ENCODE measurements at places on chromosomes 2 and 18.
A peak's percentile ranks its signal among the peaks of the same experiment; 100 is the strongest.

- peak; percentile 63 for DNase-seq
Measured at GRCh38 chr2:8684878-8685696, 3.2 kb downstream of the ID2 start.

DNA sequence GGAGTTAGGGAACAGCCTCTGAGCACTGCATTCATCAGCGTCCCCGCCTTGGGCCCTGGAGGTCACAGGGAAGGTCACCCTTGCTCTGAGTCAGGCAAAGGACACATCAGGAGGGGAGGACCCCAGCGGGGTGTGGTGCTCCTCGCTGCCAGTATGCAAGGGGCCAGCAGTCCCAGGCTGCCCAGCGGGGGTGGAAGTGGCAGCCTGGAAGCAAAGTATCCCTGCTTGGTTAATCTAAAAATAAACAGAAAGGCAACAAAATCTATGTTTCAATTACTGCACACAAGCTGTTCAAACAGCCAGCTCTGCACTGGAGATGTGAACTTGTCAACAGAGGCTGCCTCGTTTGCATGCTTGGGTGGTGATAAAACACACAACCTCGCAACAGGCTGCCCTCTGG, 164.1 kb downstream of the KLHL29 start:
- no peak for DNase-seq

DNA sequence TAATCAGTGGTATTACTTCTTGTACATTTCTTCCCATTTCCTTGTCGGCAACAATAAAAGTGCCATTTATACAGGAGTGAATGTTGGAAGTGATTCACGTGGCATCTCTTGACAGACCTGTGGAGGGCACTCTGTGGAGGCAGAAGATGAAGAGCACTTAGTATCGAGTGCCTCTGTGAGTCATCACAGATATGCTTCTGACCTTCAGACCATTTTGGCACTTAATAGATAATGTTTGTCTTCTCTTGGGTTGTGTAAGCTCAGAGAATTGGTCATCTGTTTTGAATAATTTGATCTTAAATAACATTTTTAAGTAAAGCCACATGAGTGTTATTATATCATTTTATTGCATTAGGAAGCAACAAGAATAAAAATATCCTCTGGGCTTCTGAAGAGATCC, 305.5 kb downstream of the PTPRM start:
- peak; percentile 32 for DNase-seq

DNA sequence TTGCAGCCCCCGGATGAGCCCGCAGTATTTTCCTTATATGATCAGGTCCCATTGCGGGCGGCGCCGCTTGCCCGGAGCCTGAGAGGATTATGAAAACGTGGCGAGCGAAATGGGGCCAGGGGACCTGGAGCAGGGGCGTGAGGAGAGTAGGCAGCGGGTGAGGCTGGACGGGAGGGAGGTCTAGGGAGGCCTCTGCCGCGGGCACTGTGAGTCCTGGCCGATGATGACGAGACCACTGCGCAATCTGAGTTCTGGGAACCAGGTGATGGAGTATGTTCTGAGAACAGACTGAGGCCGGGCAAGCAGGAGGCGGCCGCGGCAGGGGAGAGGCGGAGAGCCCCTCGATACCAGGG, 790 bp upstream of the ACAA2 start:
- peak; percentile 65 for DNase-seq

- DNase-seq, result no peak
Measured at GRCh38 chr2:107556038-107556627, 270.6 kb upstream of the RGPD4 start.

GRCh38 chr2:102110596-102111334, 31.8 kb upstream of the IL1R1 start:
- no peak for DNase-seq

GRCh38 chr2:227829337-227829736, 15.7 kb downstream of the CCL20 start:
- DNase-seq, result no peak

DNA sequence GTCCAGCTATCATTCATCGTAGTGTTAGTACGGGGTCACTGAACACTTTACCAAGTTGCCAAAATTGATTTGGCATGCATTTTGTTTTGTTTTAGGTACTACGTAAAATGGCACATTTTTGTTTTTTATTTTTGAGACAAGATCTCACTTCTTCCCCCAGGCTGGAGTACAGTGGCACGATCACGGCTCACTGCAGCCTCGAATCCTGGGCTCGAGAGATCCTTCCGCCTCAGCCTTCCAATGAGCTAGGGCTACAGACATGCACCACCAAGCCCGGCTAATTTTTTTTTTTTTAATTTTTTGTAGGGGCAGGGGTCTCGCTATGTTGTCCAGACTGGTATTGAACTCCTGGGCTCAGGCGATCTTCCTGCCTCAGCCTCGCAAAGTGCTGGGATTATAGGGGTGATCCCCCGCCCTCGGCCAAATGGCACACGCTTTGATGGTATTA, 786 bp downstream of the TAF1B start:
- peak; percentile 40 for DNase-seq

DNA sequence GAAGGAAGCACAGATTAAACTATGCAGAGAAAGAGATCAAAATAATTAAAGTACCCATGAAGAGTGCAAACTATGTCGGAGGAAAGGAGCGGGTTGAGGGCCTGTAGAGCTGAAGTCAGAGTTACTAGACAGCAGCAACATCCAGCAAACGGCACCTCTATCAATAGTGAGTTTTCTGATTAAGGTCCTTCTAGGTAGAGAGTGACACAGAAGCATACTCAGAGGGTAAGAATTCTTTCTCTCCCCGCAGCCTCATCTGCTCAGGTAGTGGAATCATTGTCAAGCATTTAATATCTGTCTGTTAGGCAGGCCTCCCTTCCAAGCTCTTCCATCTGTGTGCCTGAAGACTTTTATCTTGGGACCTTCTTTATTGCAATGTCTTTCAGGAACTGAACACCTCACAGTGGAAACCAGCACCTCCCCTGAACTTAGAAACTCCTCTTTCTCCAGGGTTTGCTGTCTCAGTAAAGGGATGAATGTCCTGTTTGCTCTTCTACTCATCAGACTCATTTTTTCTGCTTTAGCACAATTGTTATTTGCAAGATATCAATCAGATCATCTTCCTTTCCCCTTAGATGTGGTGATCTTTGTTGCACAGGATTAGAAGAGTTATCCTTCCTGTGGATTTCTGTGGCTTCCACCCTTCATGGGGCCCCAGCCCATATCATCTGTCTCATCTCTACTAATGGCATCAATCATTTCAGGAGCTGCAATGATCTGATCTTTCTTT, 28.8 kb downstream of the SP140 start:
- no peak for DNase-seq

- DNase-seq, result peak; percentile 81
Measured at GRCh38 chr2:55014962-55015939, 35.0 kb downstream of the RTN4 start.

DNA sequence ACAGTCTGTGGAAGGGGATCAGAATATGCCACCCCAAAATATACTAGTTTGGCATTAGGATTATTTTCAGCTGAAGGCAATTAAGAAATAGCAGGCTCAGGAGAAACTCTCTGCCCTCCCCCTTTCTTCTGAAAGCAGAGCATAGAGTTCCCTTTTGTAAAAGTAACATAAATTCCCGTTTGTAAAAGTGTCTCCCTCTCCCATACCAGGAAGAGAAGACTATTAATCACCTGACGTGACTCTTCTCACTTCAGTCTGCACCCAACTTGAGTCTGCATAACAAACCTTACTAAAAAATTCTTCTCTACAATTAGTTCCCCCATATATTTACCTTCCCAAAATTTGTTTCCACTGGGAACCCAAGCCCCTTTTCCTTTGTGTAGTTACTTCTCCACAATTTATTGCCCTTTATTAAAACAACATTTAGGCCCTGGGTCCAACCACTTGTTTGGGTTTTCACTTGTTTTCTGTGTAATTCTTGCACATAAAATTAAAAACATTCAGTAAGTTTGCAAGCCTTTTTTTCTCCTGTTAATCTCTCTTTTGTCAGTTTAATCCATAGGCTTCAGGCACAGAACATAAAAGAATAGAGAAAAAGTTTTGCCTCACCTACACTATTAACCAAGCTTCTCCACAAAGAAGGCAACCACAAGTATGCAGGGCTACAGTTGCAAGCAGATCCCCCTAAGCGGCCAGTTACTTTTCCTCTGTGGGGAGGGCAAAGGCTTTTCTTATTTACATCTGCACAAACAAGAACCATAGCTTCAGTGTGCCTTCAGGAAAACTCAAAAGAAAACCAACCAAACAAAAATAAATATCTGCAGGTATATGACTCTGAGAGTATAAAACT, 107.6 kb upstream of the MSH2 start:
- DNase-seq, result no peak

GRCh38 chr2:73079636-73080035, 8.1 kb upstream of the SFXN5 start:
- DNase-seq, result no peak

- DNase-seq, result peak; percentile 29
Measured at GRCh38 chr2:105438104-105438929, 39.5 kb upstream of the FHL2 start.

DNA sequence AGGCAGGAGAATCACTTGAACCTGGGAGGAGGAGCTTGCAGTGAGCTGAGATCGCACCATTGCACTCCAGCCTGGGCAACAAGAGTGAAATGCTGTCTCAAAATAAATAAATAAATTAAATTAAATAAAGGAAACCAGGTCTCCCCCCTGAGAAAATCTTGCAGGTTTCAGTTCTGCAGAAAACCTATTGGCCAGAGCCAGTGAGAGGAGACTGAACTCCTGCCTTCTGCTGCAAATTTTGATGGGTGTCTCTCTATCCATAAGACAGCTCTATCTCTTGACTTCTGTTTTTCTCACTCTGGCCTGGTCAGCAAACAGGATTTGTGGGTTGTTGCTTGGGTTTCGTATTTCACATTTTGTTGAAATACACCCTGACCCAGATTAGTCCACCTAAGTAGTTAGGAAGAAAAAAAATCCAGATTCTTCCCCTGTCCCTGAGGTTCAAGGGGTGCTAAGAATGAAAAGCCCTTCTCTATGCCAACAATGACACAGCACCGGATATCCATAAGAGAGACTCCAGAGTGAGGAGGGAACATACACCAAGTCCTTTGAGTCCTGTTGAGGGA, 86.7 kb upstream of the MAP4K4 start:
- DNase-seq, result no peak

GRCh38 chr18:42784632-42785031, 330.9 kb downstream of the RIT2 start:
- no peak for DNase-seq

GRCh38 chr2:171669121-171669520, 18.1 kb upstream of the DYNC1I2 start:
- no peak for DNase-seq

DNA sequence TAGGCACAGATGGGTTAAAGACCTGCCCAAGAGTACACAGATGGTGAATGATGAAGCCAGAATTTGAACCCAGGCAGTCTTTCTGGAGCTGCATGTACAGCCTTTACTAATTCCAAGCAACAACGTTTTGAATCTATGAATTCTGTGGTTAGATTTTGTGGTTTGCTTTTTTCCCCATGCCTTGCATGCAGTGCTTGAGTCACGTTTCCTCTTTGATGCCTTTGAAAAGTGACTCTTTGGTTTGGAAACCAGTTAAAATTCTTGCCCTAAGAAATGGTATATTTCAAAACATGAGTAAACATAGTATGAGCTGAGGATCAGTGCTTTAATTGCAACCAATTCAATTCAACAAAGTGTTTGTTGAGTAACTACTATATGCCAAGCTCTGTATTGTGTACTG, 48.2 kb upstream of the PPM1B start:
- peak; percentile 84 for DNase-seq

DNA sequence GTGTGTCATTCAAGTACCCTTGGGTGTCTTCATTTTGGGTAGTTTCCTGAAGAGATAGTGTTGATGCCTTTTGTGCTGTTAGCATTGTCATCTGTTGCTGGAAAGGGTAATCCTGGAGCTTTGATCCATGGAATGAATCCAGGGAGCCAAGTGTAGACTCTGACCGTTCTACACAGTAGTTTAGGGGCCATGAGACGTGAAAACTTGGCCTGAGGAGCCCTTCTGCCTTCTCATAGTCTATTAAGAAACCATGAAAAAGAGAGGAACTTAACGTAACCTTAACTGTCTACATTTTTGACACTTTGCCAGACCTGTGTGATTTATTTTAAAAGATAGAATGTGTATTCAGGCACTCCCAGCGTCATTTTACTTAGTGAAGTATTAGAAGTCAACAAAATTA, 194.0 kb downstream of the BABAM2 start:
- peak; percentile 47 for DNase-seq

DNA sequence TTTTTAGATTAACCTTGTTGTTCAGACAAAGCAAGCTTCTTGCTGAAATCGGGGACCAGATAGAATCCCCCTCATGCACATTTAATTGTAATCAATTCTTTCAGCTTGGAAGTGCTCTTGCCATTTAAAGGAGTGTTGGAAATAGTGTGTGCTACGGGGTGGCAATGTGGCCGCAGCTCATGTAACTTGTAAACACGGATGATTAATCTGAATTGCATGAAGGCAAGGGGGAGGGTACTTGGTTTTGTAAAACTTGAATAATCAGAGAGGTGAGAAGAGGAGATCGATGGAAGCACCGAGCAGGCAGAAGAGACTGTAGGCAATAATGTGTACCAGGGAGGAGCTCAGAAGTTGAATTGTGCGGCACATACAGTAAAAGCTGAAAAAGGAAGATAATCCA, 273.5 kb downstream of the PTGR3 start:
- no peak for DNase-seq

DNA sequence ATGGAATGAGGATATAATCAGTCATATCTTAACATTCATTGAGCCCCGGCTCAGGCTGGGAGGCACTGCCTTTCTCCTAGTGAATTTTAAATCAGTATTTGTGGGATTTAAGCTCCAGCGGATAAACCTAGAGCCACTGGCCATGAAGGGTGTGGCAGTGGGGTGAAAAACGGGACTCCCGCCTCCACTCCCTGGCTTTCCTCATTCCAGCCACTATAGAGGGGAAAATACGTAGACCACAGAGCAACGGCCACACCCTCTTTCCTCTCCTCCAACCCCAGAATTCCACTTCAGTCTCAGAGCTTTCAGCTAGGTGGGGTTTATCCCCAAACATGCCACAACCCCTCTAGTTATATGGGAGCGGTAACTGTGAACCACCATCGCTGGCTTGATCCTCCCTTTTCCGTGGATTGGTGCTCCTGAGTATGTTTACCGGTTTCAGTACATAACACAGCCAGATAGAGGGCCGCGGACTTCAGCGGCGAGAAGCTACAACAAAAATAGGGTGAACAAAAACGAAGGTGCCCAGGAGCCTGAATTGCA, 70.6 kb upstream of the ITGB6 start:
- DNase-seq, result no peak

DNA sequence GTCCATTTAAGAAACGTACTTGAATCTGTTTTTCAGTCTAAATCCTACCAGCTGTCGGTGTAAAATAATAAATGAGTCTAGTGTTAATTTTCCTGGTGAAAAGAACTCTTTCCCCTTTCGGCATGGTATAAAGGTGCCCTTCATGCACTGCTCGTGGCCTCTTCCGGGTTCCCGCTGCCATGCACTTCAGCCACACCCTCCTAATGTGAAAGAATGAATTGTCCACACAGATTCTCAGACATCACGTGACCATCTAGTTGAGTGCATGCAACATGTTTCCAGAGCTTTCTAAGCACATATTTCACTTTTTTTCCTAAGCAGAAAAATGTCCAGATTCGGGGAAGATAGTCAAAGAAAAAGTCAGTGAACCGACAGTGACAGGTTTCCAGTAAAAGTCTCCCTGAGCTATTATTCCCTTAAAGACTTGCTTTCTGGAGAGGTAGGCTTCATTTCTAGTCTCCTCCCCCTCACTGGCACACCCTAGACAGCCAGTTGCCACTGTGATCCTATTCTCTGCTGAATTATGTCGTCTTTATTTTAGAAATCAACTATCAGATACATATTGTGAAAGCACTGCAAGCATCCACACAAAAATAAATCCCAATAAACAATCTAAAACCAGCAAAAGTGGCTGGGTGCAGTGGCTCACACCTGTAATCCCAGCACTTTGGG, 65.9 kb upstream of the RPL31 start:
- no peak for DNase-seq

- DNase-seq, result no peak
Measured at GRCh38 chr2:11133238-11133935, 21.9 kb upstream of the SLC66A3 start.

All from fibroblast of pulmonary artery (primary cell).